ENCODE measurements at places on chromosomes 4 and X.

GRCh38 chrX:39000802-39001201 lies 199.5 kb downstream of the MID1IP1 start:
- no peak for DNase-seq

- no peak for DNase-seq
Measured at GRCh38 chr4:61374447-61374891, 174.3 kb downstream of the ADGRL3 start.

GRCh38 chr4:107896646-107897045 lies 34.7 kb upstream of the CYP2U1 start:
- DNase-seq, result no peak

DNA sequence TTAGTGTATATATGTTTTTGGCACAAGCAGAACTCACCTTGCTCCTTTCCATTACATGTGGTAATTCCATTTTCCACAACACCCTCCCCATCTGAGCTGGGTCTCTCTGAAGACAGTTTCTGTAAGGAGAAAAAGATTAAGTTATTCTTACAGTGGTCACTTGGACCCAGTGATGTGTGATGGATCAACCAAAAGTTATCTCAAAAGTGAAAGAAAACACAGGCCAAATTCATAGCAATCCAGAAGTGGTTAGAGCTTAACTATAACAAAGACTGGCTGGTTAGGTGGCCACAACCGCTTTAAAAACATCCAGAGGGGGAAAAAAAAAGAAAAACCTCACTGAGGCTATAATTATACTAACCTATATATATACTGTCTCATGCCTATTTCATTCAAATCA lies 123.7 kb downstream of the AFAP1 start:
- no peak for DNase-seq

DNA sequence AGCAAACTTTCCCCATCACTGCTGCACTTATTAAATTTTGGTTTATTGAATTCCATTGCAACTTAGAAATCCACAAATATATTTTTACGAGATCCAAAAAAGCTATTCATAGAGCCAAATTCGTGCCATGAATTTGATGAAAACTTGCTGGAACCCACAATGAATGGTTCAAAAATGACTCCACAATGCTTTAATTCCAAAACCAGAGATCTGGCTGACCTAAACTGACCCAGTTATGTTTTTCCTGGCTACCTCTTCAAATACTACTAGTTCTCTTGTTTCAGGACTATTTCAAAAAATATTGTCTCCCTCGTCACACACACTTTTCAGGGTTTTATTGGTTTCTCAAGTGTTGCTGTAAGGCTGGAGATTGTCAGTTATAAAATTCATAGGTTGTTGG lies 474.8 kb downstream of the PDGFC start:
- no peak for DNase-seq

DNA sequence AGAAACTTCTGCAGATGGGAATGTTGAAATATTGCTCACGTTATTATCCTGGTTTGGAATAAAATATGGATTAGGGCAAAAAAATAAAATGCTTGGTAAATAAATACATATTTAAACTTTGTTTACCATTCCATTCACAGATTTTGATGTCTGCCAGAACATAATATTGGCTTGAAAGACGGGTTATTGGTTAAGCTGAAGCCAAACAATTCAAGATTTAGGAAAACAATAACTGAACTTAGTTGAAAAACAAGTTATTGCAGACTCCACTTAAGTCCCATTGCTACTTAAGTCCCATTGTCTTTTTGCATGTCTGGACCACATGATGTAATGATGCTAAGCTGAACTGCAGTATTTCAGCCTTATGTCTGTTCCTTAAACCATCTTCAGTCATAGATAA lies 722.5 kb downstream of the FAT4 start:
- no peak for DNase-seq

- no peak for DNase-seq
Measured at GRCh38 chrX:129613596-129613995, 41.2 kb downstream of the APLN start.
